ENCODE measurements at places on chromosomes 4 and X.

- no peak for DNase-seq
Measured at GRCh38 chr4:121277194-121278105, 103.4 kb downstream of the QRFPR start.

DNA sequence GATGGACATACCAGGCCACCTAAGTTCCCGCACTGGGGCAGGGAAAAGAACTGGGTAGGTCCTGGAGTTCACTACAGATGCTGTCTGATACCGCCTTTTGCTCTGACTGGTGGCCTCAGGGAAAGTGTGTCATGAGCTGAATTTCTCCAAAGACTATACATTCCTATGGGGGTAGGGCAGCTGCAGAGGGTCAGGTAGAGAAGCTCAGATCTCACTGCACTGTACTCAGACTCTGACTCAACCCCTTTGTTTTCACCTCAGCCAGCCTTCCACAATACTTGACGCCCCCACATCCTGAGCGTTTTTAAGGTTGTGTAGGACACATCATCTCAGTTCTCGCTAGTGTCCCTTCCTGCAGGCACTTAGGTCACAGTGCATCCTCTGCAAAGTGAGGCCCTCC is 7.8 kb downstream of the GATB start:
- DNase-seq: no peak

- DNase-seq: no peak
Measured at GRCh38 chrX:9921407-9921806, 45.8 kb upstream of the CLDN34 start.

DNA sequence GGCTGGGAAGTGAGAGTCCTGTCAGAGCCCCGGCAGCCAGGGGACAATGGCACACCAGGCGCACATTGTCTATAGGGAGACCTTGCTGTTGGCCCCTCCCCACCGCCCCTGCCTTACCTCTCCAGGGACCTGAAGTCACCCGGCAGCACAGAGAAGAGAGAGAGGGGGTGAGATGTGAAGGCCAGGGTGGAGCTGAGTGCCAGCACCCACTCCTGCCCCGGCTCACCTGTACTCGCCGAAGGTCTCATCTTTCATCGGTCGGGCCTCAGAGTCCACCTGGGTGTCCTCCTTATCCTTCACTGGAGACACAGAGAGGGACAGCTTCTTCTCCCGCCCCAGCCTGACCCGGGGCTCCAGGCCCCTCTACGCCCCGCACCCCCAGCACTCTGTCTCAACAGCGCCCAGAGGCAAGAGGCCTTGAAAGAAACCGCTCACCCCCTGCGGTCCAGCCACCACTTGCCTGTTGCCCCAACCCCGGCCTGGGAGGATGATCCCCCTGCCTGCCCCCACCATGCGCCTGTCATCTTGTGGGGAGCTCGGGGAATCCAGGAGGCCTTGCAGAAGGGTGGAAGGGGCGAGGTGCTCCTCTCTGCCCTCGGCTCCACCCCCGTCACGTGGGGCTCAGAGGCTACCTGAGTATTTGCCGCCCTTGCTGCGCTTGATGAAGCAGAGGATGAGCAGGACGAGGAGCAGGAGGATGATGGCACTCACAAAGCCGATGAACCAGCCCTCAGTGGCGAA is 22.6 kb downstream of the L1CAM start:
- DNase-seq: no peak

DNA sequence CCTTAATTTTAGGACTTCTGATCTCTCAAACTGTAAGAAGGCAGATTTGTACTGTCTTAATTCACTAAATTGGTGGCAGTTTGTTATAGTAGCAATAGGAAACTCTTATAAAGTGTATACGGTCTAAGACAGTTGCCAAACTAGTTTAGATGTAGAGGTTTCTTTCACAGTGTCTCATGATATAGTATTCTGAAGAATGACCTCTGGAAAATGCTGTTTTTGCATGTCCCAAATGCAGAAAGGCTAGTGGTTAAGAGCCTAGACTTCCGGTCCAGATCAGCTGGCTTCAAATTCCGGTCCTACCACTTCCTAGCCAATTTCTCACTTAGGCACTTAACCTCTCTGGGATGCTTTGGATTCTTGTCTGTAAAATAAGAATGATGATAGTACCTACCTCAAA is 538.5 kb downstream of the CENPC start:
- no peak for DNase-seq

GRCh38 chrX:115892787-115893671 is 277.5 kb upstream of the AGTR2 start:
- DNase-seq: no peak
